ENCODE measurements at places on chromosomes 11 and 22. TPM values are rescaled to one million over a fixed set of nuclear protein-coding genes. Genes with fewer than 3 reads are reported as not detected.

Gene ZC3H7B
- 58.2 TPM for total RNA-seq

Gene OR5AS1
- total RNA-seq = not detected

Gene MRGPRF
- total RNA-seq = not detected

Gene GTSE1
- 35.7 TPM for total RNA-seq
